MCF 10A (cell line): ENCODE measurements at places on chromosomes 6 and 20.

DNA sequence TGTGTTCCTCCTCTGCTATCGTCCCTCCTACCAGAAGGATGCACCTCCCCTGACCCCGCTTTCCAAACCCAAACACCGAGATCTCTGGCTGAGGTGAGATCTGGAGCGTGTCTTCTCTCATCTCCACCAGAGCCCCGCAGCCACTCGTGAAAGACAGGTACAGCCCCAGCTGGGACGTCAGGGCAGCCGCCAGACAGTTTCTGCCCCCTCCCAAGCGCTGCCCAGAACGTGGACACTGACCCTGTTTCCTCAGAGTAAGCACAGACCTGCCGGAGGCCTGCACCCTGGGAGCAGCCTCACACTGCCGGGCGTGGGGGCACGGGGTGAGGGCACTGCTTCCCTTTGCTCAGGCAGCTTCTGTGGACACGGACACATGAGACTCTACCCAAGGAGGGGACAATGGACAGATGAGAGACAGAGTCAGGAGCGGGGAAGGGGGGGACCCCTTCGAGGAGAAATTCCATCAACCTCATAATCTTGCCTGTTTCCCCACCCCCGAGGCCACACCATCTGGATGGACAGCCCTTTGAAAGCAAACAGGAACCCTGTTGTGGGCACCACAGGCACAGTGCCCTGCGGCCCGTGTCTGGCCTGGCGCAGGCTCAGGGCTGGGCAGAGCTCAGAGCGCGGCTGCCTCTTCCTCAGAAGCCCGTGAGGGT lies 210.6 kb downstream of the DLL1 start:
- H3K4me3 ChIP-seq = no peak overlapping the region
- H3K36me3 ChIP-seq = no peaks in the 10 kb centered on the region
- no peak overlapping the region for H3K27ac ChIP-seq
- no peak for DNase-seq

DNA sequence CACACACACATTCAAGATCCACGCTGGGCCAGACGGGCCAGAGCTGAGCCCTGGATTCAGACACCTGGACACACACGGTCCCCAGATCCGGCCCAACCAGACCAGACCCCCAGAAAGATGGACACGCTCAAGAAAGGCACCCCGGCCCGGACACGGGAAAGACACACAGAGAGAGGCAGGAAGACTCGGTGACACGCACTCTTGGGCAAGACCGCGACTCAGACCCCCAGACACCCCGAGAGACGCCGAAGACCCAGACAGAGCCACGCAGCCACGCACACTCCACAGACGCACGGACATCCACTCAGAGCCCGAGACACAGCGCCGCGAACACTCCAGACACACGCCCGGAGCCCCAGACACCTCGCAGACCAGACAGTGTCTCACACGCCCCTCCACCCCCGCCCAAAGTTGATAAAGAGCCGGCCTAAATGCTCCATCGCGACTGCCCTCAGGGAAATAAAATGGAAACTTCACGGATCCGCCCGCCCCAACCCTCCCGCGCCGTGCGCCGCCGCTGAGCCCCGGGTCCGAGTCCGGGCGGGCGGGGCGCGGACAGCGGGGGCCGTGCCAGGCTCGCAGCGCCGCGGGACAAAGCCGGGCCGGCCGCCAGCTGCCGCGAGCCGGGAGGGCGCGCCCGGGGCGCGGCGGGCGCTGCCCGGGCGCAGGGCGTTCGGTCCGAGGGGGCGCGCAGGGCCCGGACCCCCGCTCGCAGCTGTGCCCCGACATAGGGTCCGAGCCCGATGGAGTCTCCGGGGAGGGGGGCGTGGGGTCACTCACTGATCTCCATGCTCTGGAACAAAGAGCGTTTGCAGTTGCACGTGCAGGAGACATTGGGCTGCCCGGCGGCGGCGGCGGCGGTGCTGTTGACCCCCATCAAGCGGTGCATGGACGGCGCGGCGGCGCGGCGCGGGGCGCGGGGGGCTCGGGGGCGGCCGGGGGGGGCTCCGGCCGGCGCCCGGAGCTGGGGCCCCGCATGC lies 831 bp downstream of the PMEPA1 start:
- DNase-seq = no peak
- no peaks in the 10 kb centered on the region for H3K27me3 ChIP-seq
- H3K36me3 ChIP-seq = no peaks in the 10 kb centered on the region
- peaks cover 41% of the 10 kb centered on the region for H3K4me1 ChIP-seq

DNA sequence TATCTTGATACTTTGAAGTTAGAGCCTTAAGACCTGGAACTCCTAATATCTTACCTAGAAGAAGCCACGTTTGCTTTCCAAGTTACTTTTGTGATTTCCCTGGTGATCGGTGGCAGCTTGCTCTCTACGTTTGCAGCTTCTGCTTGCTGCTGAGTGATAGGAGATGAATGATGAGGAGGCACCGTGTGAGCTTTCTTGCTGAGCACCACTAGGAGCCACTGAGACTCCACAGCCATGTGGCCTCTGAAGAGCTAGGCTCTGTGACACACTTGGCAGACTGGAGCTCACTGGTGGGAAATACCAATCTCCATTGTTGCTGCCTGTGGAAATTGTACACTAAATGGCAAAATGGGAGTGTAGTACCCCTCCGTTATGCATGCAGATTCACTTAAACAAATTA lies 161.8 kb downstream of the IBTK start:
- H3K4me1 ChIP-seq = no peaks in the 10 kb centered on the region
- DNase-seq = no peak
- no peak overlapping the region for H3K27ac ChIP-seq
- no peak overlapping the region for H3K4me3 ChIP-seq
- no peaks in the 10 kb centered on the region for H3K27me3 ChIP-seq

DNA sequence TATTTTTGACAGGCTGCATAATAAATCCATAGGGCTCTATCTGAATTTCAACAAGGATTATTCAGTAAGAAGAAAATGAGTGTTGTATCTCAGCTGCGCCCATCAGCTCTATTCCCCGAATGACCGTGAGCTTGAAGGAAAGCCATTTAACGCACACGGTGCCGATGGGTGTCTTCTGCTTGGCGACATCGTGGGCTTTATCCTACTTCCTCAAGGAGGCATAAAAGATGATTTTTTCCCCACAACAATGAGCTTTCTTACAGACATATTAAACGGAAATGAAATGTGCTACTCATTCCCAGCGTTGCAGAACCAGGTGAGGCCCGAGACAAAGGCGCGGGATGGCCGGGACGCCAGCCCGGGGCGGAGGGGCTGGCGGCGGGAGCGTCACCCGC lies 710 bp downstream of the DYNLT1 start:
- no peaks in the 10 kb centered on the region for H3K27me3 ChIP-seq
- DNase-seq = no peak
- H3K4me3 ChIP-seq = peak overlapping the region; percentile 93
- H3K4me1 ChIP-seq = peaks cover 48% of the 10 kb centered on the region
- peaks cover 33% of the 10 kb centered on the region for H3K36me3 ChIP-seq

- H3K27me3 ChIP-seq = peaks cover 52% of the 10 kb centered on the region
- no peak overlapping the region for H3K4me3 ChIP-seq
- H3K4me1 ChIP-seq = peaks cover 18% of the 10 kb centered on the region
Observed at GRCh38 chr6:36267731-36268477, 2.0 kb upstream of the PNPLA1 start.

DNA sequence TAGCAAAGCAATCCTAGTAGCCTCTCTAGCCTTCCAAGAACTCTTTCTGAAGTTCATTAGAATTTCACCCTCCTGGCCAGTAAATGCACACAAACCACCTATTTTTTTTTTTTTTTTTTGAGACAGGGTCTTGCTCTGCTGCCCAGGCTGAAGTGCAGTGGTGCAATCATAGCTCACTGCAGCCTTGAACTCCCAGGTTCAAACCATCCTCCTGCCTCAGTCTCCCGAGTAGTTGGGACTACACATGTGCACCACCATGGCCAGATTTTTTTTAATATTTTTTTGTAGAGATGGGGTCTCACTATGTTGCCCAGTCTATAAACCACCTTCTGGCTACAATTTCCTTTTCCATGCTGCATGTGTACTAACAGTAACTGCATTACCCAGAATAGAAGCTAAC lies 301.3 kb downstream of the ZNF217 start:
- no peaks in the 10 kb centered on the region for H3K27me3 ChIP-seq
- H3K4me3 ChIP-seq = no peak overlapping the region
- no peaks in the 10 kb centered on the region for H3K36me3 ChIP-seq
- DNase-seq = no peak

DNA sequence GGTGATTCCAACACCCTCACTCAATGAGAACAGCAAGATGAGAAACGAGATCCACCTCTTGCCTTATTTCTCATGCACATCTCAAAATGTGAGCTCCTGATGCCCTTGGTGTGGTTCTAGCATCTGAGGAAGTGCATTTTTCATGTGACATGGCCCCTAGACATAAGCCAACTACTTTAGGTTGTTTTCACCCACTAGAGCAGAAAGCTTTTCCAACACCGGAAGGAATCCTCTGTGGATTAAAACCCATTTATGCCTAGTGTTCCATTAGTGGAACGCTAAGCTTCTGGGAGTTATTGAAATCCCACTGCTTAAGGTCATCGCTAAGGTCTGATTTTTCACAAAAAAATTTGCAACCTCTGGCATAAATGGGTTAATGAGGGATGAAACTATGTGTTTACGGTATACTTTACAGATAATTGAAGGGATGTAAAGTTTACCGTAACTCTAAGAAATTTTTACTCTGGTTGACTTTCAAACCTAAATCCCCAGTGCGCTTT lies 24.0 kb downstream of the CYP24A1 start:
- DNase-seq = no peak
- H3K27ac ChIP-seq = no peak overlapping the region
- peaks cover 6% of the 10 kb centered on the region for H3K4me1 ChIP-seq

DNA sequence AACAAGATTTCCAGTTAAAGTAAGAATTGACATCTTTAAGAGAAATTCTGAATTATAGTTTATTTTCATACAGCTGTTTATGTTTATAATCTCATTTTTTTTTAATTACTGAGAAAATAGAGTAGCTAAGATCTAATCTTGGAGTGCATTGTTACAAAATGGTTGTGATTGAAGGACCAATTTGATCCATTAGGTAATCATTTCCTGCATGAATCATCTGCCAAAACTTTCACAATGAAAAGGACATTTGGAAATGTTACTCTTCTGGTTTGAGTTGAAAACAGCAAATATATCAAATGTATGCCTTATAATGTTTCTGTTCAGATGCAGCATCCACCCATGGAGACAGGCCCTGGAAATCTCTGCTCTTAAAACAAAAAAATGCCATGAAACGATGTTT lies 19.0 kb downstream of the TUBB2A start:
- no peaks in the 10 kb centered on the region for H3K27me3 ChIP-seq
- DNase-seq = peak; percentile 57
- H3K27ac ChIP-seq = no peak overlapping the region
- peaks cover 25% of the 10 kb centered on the region for H3K36me3 ChIP-seq
- no peak overlapping the region for H3K4me3 ChIP-seq

DNA sequence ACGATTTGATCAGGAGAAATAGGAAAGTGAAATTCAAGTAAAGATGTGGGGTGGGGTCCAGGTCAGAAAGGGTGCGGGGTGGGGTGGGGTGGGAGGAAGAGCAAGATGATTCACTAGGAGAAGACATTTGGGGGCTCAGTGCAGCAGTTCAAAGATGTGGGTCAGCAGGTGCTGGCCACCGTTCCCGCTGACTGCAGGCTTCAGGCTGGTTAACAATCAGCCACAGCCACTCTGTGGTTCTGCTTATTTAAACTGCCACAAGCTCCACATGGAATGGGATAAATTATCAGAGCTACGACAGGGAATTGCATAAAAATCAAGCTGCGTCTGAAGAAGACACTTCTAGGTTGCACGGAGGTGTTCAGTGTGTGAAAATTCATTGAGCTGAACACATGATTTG lies 49.4 kb downstream of the TRAM2 start:
- H3K4me1 ChIP-seq = peaks cover 24% of the 10 kb centered on the region
- H3K4me3 ChIP-seq = no peak overlapping the region
- no peaks in the 10 kb centered on the region for H3K27me3 ChIP-seq

GRCh38 chr6:140486450-140487361 lies 1112.3 kb upstream of the CITED2 start:
- DNase-seq = no peak
- peak overlapping the region; percentile 37 for H3K27ac ChIP-seq
- no peak overlapping the region for H3K4me3 ChIP-seq

DNA sequence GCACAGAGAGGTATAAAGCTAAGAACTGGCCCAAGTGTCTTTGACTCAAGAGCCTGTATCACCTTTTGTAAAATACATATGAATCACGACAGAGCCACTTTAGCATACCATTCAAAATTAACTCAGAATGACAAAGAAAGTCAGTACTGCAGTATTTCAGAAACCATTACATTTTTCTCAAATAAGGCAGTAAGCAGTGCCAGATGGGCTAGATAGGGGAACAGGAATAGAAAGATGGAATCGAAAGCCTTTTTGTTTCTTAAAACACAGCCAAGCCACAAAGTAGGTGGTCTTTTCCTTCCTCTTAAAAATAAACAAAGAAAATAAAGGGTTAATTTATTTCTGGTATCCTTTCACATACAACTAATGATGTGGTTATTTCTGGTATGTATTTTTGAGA lies 10.3 kb downstream of the CLDN20 start:
- peaks cover 7% of the 10 kb centered on the region for H3K4me1 ChIP-seq
- no peak overlapping the region for H3K4me3 ChIP-seq
- H3K27ac ChIP-seq = no peak overlapping the region

DNA sequence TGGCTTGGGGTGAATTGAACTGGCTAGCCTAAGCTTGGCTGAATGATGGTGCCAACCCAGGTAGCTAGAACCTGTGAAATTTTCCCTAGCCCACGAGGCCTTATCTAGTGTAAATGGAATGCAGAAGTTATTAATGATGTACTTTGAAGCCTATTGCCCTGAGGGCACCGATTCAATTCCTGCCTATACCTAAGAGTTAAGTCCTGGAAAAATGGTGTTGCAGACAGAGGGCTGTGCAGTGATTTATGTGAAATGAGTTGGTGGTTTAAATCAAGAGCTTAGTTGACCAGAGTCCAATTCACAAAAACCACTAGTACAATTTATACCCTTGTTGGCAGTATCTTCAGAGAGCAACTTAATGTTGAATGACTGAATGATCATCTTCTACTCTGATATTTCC lies 373.8 kb upstream of the JAG1 start:
- H3K27ac ChIP-seq = no peak overlapping the region
- no peaks in the 10 kb centered on the region for H3K36me3 ChIP-seq
- H3K27me3 ChIP-seq = no peaks in the 10 kb centered on the region
- peak; percentile 7 for DNase-seq
- H3K4me3 ChIP-seq = no peak overlapping the region

- no peak for DNase-seq
- H3K27me3 ChIP-seq = no peaks in the 10 kb centered on the region
- H3K27ac ChIP-seq = no peak overlapping the region
- peaks cover 14% of the 10 kb centered on the region for H3K4me1 ChIP-seq
- no peak overlapping the region for H3K4me3 ChIP-seq
Observed at GRCh38 chr6:13253272-13253671, 75.1 kb downstream of the TBC1D7 start.

GRCh38 chr20:64212755-64213154 lies 42.8 kb upstream of the PCMTD2 start:
- peaks cover 66% of the 10 kb centered on the region for H3K27me3 ChIP-seq
- no peaks in the 10 kb centered on the region for H3K36me3 ChIP-seq

GRCh38 chr6:132405143-132405915 lies 4.1 kb upstream of the MOXD1 start:
- H3K4me1 ChIP-seq = no peaks in the 10 kb centered on the region
- H3K36me3 ChIP-seq = no peaks in the 10 kb centered on the region
- no peak overlapping the region for H3K4me3 ChIP-seq
- DNase-seq = peak; percentile 16
- H3K27ac ChIP-seq = no peak overlapping the region

GRCh38 chr20:45419188-45420091 lies 3.5 kb downstream of the PIGT start:
- peak overlapping the region; percentile 83 for H3K27ac ChIP-seq
- H3K4me1 ChIP-seq = peaks cover 24% of the 10 kb centered on the region
- DNase-seq = peak; percentile 89
- H3K27me3 ChIP-seq = no peaks in the 10 kb centered on the region
- H3K36me3 ChIP-seq = peaks cover 51% of the 10 kb centered on the region

GRCh38 chr6:16286151-16286522 lies 47.8 kb downstream of the GMPR start:
- no peak overlapping the region for H3K27ac ChIP-seq
- H3K4me1 ChIP-seq = no peaks in the 10 kb centered on the region
- no peak overlapping the region for H3K4me3 ChIP-seq
